Activated T-cell treated with anti-CD3 and anti-CD28 coated beads, Interleukin-2, amount 50 U/mL, for 72 hours (primary cell): ENCODE measurements at places on chromosomes 7 and 10. TPM values are rescaled to one million over a fixed set of nuclear protein-coding genes. Genes with fewer than 3 reads are reported as not detected.

DNA sequence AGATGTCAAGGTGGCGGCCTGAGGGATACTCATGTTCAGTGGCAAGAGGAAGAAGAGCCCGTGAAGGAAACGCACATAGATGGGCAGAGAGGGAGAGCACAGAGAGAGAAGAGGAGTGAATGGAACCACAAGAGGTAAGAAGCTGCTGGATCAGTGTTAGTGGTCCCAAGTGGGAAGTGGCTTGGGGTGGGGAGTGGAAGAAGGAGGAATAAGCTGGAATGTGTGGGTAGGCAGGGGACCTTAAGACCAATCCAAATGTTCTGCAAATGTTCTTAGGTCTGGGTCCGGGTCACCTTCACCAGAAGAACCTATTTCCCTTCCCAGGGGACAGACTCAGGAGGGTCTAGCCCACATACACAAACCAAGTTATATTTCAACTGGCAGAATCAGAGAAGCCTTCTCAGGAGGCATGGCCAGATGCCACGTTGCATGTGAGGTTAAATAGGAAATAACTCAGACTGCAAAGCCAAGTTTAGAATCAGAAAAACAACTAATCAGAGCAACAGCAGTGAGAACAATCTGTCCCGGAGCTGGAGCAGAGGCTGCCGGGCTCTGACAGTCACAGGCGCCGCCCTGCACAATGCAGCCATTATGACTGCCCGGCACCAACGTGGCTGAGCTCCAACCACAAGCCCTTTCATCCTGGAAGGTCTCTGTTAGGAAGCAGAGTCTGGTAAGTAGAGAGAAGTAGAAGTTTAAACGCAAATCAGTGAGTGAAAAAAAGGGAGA, 78.6 kb upstream of the ARMC3 start:
- no peak for DNase-seq

- DNase-seq, result peak; percentile 53
These were observed 10.6 kb downstream of the FAS start for GRCh38 chr10:89001024-89001728.

GRCh38 chr7:94374721-94375566, 19.8 kb upstream of the COL1A2 start:
- DNase-seq, result no peak

DNA sequence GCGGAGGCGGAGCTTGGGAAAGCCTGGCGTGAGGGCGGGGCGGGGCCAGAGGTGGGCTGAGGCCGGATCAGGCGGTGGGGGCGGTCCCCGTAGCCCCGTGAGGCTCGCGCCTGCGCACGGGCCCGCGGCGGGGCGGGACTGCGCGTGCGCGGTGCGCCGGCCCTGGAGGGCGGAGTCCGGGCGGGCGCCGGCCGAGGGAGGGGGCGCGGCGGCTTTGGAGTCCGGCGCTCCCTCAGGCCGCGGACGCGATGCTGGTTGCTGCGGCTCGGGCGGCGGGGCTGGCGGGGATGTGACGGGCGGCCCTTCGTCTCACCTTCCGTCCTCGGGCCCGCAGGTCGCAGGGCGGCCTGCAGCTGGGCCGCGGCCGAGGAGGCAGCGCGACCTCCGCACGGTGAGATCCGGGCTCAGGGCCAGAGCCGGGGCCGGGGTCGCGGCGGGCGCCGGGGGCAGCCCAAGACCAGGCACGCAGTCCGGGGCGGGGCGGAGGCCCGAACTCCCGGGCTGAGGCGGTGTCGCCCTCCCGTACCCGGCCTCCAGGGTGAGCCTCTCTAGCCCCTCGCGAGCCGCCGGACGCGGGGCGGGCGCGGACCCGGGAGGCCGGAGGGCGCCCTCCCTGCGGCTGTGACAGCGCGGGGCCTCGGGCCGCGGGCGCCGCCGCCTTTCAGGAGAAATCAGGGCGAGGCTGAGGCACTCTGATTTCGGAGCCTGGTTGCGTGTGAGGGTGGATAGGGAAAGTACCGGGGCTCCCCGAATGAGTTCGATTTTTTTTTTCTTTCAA, at the start of gene CCSER2:
CCSER2 (plus strand) TSS at position 172 of the 778 bp plus-strand sequence. CDS start 42,464 bp downstream, outside the sequence.
- DNase-seq, result peak; percentile 99

DNA sequence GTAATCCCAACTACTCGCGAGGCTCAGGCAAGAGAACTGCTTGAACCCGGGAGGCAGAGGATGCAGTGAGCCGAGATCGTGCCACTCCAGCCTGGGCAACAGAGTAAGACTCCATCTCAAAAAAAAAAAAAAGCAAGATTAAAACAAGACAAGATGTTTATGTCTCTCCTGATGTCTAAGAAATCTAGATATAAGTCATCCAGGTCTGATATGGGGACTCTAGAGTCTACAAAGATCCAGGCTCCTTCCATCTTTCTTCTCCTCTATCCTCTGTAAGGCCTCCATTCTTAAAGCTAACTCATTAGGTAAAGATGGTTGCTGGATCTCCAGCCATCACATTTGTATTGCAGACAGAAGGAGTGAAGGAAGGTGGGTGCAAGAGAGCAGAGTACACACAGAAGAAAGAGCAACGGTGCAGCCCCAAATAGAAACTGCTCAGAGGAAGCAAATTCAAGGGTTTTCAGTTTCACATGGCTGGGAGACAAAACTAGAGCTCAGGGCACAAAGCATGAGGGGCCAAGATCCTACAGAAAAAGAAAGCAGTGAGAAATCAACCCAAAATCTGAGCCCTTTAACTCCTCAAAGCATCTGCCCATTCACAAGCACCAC, 57.6 kb downstream of the USP6NL start:
- peak; percentile 22 for DNase-seq

GRCh38 chr10:13769946-13770345, 183.2 kb downstream of the PRPF18 start:
- no peak for DNase-seq

- DNase-seq, result no peak
These were observed 114.5 kb downstream of the ATE1 start for GRCh38 chr10:121813211-121813815.

- DNase-seq, result no peak
These were observed 432.0 kb downstream of the PCDH15 start for GRCh38 chr10:54368984-54369383.

DNA sequence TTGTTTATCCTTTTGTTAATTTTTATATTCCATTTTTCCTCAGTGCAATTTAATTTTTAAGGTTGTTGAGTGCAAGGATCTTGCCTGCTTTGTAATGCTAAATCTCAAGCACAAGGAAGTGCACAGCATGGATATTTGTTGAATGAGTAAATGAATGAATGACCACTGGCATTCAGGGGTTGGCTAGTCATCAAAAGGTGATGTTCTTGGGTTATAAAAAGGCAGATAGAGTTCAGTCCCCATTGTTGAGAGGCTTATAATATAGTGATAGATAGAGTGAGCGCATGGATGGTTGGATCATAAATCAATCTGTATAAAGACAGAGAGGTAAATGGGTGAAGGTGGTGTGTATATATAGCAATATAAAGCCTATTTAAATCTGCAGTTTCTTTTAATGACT, 193.2 kb upstream of the KLF6 start:
- DNase-seq, result no peak

DNA sequence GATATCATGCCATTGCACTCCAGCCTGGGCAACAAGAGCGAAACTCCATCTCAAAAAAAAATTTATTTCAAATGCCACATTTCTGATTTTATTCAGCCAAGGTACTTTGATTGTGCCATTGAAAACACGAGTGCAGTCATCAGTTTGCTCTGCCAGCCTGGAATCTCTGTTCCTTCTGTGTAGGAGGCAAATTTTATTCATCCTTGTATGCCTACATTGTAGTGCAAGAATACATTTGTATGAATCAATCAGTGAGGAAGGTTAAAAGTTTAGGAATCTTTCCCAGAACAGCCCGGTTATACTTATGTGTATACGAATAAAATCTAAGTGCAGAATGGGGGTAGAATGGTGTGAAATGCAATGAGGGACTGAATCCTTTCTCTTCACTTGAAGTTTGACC, 886 bp upstream of the TET1 start:
- DNase-seq, result no peak

Gene GFRA1
- not detected for total RNA-seq

GRCh38 chr7:157670490-157671357, 333.9 kb downstream of the DNAJB6 start:
- no peak for DNase-seq

Gene SEMA3A
- total RNA-seq, result 0.63 TPM

GRCh38 chr10:72334825-72335393, 19.8 kb downstream of the DNAJB12 start:
- peak; percentile 93 for DNase-seq

Gene UCN3
- not detected for total RNA-seq

Gene ARHGEF35
- 3.8 TPM for total RNA-seq
